ENCODE measurements at places on chromosomes 1 and 21.

DNA sequence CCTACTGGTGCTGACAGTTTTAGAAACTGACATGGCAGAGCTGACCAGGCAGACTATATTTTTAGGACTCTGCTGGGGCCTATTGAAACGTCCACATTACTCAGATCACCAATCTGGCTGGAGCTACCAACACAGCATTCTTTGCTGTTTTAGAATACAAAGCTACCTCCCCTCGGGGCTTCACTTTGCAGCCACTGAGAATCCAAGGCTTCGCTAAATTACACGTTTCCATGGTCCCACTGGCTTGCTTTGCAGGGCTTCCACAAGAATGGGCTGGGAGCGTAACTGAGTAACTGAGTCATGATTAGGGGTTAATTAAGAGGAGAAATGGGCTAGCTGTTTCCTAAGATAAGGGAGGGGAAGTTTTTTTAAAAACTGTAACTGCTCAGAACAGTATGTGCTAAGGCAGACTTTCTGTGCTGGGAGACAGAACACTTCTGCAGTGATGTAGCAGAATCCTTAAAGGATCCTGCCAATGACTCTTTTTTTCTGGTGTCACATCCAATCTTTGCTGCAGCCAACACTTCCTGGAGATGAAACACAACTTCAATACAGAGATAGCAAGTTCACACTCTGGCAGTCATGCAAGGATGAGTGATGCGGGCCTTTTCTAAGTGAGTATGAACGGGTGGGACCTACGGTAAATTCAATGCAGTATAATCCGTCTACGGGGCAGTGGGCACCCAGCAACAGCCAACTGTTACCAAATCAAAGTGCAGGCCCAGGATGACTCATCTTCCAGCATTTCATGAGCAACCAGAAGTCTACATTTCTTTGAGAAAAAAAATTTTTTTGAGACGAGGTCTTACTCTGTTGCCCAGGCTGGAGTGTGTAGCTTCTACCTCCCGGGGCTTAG is 21.5 kb downstream of the NDUFS5 start:
- DNase-seq, result peak; percentile 42

DNA sequence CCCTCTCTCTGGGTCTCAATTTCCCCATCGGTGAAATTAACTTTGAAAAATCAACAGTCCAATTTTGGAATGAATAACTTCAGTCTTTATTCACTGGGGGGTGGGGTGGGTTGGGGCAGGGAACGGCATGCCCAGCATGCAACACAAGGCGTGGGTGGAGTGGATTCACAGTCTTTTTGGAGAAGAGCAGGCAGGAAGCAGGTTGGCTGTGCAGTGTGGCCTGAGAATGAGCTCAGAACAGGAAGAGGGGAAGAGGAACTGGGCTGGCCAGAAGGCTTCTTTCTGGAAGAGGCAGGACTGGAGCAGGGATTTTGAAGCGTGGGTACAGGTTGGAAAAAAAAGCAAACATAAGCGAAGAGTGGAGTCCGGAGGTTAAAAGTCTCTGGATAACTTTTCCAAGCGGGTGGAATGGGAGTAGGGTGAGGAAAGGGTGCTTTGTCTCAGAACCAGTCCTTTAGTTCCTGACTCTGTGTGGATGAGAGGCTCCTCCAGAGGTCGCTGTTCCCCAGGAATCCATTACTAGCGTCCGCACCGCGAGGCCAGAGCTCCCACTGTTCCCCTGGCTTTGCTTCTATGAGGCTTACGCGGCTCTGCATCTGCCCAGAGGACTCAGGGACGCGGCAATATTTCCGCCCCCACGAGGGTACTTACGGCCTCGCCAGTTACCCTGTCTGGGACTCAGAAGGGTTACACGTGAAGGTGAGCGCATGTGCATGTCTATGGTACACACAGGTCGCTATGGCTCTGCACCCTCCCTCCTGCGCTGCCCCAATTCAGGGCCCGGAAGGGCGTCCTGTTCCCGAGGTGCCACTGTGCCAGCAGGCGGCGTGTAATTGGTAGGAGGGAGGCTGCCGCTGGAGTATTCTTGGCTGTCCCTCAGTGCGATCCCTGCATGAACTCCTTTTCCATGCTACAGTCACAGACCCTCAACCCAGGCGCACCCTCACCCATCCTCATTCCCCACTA is 5.5 kb upstream of the FOXD2 start:
- peak; percentile 25 for DNase-seq

DNA sequence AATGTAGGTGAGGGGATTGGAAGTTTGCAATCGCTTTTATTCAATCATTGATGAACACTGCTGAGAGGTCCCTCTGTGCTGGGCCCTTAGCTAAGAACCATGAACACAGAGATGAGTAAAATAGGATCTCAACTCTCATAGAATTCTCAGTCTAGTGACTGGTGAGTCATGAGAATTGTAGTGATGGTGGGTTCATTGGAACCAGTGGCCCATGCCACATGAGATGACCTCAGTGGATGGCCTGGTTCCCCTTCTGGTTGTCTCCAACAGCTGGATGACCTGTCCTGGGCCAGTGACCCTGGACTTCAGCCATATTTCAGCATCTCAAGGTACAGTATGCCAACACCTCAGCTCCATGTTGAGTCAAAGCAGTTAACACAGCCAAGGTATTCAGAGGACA is 21.3 kb upstream of the S100A10 start:
- DNase-seq, result no peak

GRCh38 chr1:51263147-51263877 is 27.2 kb downstream of the RNF11 start:
- no peak for DNase-seq

- no peak for DNase-seq
Observed at GRCh38 chr21:37631319-37632117, 264.9 kb downstream of the DYRK1A start.
